ENCODE measurements at places on chromosomes 6 and 20.

DNA sequence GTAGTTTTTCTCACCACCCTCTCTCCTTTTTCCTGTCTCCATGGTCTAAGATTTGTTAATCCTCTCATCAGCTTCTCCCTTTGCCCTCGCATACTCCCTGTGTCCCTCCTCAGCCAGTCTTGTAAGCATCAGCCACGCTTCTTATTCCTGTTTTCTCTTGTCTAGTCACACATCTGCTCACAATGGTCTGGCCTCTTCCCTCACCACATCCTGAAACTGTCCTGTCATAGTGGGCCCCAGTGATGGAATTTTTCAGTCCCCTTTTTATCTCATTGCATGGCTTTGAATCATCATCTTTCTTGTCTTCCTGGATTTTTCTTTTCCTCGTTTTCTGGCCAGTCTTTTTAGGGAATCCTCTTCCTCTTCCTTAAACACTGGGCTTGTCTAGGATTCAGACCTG lies 57.2 kb downstream of the GFRA4 start:
- DNase-seq = no peak

DNA sequence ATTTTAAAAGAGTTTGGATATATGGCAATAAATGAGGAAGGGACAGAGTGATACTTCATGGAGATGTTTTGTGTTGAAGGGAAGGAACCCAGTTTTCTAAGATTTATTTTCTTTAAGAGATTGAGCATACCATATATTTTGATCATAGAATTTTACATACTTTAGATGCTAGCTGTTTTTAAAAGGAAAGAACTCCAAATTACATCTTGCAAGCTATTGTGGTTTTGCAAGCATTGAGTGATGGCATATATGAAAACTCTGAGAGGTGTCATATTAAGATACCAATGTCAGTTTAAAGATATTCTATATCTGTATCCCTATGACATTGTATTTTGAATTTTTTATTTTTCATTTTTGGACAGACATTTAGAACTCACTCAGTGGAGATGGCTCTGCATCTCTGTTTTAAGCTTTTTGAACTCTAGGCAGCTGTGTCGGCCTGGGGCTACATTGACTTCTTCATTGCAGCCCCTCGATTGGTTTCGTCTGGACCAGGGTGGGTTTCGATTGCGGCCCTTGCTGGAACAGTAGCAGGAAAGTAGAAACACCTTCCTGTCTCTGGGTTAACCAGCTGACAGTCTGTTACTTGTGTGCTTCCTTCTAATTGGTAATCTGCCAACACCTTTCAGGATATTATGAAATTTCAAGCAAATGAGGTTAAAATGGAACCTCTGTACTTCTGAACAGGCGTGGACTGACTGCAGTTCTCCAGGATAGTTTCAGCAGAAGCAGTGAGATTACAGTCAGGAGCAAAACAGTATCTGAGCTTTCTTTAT lies 14.0 kb downstream of the IGF2R start:
- no peak for DNase-seq

DNA sequence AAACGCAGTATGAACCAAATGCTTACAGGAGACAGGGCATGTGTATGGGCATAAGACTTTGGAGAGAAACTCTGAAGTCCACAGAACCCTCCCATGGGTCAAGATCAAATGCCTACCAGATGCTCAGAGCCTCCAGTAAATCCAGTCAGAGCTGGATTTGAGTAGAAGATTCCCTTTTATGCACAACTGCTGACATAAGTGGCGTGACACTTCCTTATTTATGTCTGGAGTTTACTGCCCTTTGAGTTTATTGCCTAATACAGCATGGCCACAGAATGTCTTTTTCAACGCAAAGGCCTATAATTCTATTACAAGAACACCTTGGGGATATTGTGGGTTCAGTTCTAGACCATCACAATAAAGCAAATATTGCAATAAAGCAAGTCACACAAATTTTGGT lies 220.0 kb upstream of the FOXQ1 start:
- no peak for DNase-seq

GRCh38 chr20:51960047-51960675 lies 157.8 kb upstream of the SALL4 start:
- DNase-seq = no peak

- DNase-seq = no peak
Observed at GRCh38 chr6:108896111-108896661, 48.0 kb downstream of the ARMC2 start.

Data from left forelimb (tissue), 1 donor.